ENCODE measurements at places on chromosomes 7 and 10.

DNA sequence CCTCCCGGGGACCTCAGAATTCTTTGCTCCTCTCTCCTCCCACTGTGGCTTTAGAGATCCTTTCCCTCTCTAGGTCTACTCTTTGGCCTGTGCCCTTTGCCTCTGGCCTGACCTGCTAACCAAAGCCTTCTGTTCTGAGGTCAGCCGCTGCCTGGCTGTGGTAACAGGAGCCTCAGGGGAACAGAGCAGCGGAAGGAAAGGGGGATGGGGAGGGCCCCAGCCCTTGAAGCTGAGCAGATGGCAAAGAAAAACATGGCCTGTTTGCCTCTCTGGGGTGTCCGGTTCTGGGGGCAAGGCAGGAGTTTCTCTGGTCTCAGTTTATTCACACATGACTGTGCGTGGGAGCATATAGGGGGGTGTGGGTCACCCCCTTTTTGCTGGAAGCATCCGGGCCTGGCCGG, 28.2 kb downstream of the COL26A1 start:
- no peak for DNase-seq

DNA sequence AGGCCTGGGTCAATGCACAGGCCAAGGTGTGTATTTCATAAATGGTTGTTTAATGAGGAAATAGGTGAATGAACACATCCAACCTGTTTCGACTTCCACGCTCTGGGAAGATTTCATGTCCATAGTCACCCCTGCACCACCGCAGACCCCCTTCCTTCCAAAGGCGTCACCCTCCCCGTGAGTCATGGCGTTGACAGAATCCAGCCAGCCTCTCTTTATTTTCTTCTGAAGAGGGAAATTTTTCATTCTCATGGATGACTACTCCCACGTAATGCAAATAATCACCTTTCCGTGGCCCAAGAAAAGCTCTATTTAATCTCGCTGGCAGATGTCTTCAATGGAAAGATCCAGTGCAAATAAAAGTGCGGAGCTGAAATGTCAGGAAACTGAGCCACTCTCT, 75.3 kb upstream of the FOXK1 start:
- no peak for DNase-seq

DNA sequence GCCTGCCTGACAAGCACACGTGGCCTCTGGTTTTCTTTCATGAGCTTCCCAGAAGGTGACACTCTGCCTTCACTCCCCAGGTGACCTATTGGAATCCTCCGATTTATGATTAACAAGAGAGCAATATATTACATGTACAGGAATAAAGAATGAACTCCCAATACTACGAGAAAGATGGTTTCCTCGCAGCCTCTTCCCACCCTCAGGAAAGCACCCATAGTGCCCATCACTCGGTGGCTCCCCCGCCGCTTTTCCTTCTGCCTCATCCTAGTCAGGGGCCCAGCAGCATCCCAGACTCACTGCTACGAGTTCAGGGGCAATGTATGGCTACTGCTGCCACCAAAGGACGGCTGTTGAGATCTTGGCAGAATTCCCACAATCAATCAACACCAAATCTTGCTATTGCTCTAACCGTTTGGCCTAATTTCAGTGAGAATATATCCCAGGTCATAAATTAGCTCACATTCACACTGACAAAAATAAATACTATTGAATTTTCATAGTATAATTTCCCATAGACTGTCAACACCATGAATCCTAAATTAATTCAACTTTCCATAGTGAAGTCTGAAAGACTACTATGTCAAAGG, 196.3 kb downstream of the TNS3 start:
- no peak for DNase-seq

GRCh38 chr10:19654576-19654975, 161.7 kb upstream of the PLXDC2 start:
- DNase-seq = no peak

GRCh38 chr7:122225874-122226273, 78.7 kb downstream of the FEZF1 start:
- no peak for DNase-seq

DNA sequence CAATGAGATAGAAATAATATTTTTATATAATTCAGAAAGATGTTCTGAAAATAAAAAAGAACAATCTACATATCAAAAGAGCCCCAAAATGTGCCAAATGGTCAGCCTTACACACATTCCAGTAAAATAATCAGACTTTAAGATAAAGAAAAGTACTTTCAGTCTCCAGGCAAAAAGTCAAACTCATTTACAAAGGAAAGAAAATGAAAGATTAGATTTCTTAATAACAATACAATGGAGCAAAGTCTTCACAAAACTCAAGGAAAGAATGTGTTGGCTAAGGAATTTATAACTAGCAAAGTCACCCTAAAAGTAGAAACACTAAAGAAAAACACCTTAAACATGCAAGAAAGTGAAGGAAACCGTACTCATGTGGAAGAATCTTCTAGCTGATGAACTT, 16.6 kb downstream of the RTKN2 start:
- DNase-seq = no peak

Data from occipital lobe (tissue), 3 donors.